ENCODE measurements at places on chromosomes 12 and 14. TPM values are rescaled to one million over a fixed set of nuclear protein-coding genes. Genes with fewer than 3 reads are reported as not detected.

The IL26 gene
- 0.30 TPM for polyA plus RNA-seq

The TMEM63C gene
- polyA plus RNA-seq: not detected

The PRIMA1 gene
- not detected for polyA plus RNA-seq

The RNASE7 gene
- not detected for polyA plus RNA-seq

The CLEC6A gene
- not detected for polyA plus RNA-seq

The APOF gene
- not detected for polyA plus RNA-seq

The REC8 gene
- 9.8 TPM for polyA plus RNA-seq
